ENCODE measurements at places on chromosomes 1 and 21.

- DNase-seq, result no peak
Measured at GRCh38 chr21:45169001-45169400, 94.6 kb downstream of the ADARB1 start.

DNA sequence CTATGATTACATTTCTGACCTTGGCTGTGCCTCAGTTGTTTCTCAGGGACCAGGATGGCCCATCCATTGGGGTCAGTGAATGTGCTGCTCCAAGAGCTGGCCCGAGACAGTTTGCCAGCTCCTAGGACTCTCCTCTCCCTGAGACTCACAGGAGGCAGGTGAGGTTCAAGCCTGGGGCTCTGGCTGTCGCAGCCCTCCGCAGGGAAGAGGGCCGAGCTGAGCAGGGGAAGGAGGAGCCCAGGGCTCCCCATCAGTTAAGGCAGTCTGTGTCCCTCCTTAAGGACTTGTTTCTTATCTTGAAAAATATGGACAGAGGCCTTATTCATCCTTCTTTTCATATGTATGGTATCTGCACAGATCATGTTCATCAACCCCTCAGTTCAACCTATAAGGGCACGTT lies 26.6 kb upstream of the SARS1 start:
- DNase-seq, result no peak

GRCh38 chr1:180923887-180924286 lies 11.2 kb downstream of the KIAA1614 start:
- no peak for DNase-seq

GRCh38 chr1:175009532-175009931 lies 9.8 kb downstream of the CACYBP start:
- DNase-seq, result no peak

DNA sequence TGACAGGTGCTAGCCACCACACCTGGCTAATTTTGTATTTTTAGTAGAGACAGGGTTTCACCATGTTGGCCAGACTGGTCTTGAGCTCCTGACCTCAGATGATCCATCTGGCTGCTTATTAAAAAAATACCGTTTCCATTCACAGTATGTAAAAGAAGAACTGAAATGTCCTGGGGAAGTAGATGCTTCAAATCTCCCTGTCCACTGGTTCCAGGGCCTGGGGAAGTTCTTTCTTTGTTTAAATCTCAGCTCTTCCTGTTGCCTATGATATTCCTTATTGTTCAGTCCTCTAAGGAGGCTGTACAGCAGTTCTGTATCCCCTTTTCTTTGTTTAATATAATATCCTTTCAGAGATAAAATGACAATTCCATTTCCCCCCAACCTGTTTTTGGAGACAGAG lies 47.4 kb downstream of the ZMYM1 start:
- DNase-seq, result no peak

DNA sequence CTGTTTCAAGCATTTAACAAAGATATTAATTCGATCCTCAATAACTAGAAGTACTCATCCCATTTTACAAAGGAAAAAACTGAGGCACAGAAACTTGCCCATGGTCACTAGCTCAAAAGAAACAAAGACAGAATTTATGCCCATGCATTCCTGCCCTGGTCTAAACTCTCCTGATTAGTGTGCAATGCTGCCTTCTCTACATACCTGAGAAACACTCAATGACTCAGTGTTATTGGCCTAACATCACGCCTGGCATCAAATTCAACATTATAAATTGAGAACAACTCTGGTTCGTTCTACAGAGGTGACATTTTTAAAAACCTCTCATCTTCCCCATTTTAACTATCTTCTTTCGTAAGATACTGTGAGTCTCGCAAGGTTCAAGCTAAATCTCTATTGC lies 5.2 kb downstream of the APP start:
- DNase-seq, result no peak

- DNase-seq, result no peak
Measured at GRCh38 chr1:59188413-59189213, 108.3 kb upstream of the FGGY start.
